ENCODE measurements at places on chromosomes 11 and 22.
A peak's percentile ranks its signal among the peaks of the same experiment; 100 is the strongest.

DNA sequence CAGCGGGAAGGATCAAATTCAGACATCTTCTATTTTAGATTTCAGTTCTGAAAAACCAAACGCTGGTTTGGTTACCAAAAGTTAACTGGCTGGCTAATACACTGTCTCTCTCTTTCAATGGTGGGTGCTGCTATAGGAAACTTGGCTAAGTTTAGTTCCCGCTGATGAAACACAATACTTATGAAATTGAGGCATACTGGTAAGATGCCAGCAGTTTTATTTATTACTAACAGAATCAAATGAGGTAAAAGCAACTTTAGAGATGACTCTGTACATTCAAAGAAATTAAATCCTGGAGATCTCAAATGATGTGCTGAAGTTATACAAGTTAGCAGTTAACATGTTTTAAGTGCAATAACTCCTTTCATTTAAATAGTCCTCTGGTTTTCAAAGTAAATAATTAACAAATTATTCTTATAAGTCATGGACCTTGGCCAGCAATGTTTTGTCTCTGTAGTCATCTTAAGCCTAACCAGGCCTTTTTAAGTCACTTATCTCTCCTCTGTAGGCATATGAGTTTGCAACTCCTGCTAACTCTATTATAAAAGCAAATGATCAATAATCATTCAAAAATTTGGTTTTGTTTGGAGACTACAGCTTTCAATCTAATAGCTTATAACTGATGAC lies 54.8 kb downstream of the PAK1 start:
- DNase-seq: no peak

- DNase-seq: no peak
These were observed 2.5 kb downstream of the TP53AIP1 start for GRCh38 chr11:128940156-128940555.

DNA sequence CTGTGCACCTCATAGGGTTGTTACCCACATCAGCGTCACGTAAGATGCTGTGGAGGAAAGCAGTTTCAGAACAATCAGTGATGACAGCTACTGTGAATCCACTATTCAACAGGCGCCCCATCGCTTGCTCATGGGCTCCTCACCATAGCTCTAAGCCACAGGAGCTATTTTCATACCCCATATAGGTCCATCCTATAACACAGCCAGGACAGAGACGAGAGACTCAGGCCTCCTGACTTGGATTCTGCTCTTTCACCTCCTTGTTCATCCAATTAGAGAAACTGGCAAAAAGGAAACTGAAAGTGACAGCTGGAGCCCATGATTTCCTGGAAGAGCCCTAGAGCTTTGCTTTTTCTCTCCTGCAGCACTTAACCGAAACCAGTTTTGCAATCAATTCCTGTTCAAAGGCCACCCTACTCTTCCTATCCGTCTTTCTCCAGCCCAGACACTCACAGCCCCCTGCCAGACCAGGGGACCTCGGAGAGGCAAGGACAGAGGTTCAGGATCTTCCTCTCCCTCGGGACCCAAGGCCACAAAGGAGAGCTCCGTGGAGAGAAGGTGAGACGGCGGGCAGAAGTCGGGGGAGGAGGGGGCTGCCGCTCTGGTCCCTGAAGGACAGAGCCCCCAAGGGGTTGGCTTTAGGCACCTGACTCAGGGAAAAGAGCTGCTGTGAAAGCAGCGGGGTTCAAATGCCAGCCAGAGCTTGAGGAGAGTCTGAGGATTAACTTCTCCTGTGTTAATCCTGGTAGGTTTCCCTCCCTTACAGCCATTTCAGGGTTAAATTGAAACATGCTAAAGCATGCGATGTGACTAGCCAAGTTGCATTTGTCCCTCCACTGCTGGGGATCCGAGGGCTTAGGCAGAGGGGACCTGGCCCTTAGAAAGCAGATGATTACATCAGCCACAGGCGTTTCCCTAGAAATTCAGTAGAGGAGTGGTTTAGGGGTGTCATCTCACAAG lies at the start of gene APOL6:
APOL6 (plus strand) TSS at position 381 of the 960 bp plus-strand sequence. CDS start 7,980 bp downstream, outside the sequence.
- DNase-seq: no peak

DNA sequence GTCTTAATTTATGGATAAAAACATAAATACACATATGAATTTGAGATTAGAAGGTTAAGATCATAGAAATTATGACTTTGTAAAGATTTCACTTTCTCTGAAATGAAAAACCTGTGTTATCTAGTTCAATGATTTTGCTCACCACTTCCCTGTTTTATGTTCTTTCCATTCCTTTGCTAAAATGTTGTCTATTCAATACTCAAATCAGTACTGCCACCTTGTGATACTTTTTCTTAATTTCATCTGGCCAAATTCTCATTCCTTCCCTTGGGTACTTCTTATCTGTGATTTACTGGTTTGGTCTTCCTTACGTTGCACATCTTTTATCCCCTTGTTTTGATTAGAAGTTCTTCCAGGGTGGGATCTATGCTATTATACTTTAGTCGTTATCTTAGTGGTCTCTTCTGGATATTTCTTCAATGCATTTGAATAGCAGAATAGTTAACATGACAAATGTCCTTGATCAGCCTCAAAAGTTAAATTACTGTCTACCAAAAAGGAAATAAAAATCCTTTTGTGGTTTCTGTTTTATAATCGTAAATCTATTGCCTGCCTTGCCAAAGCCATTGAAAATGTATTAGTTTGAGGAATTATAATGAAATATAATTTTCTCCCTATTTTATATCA lies 197.0 kb downstream of the PGR start:
- DNase-seq: no peak

DNA sequence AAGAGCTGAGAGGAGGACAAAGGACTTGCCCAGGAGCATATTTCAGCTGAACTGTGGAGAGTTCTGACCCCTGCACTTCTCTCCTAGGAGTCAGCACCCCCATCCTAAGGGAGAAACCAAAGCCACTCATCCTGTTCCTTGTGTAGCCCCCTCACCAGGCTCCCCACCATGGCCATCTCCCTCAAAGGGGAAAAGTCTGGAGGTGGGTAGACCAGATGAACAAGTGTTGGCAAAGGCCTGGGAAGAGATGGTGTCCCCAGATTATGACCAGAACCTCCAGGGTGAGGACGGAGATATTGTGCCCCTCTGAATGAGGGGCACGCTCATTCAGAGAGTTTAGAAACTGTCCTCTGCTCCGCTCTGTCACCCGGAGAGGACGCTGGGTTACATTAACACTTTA lies 880.0 kb downstream of the BRD1 start:
- peak; percentile 29 for DNase-seq

GRCh38 chr22:20567993-20568417 lies 60.6 kb downstream of the MED15 start:
- DNase-seq: peak; percentile 69

GRCh38 chr11:6219359-6219758 lies 14.0 kb downstream of the C11orf42 start:
- no peak for DNase-seq

DNA sequence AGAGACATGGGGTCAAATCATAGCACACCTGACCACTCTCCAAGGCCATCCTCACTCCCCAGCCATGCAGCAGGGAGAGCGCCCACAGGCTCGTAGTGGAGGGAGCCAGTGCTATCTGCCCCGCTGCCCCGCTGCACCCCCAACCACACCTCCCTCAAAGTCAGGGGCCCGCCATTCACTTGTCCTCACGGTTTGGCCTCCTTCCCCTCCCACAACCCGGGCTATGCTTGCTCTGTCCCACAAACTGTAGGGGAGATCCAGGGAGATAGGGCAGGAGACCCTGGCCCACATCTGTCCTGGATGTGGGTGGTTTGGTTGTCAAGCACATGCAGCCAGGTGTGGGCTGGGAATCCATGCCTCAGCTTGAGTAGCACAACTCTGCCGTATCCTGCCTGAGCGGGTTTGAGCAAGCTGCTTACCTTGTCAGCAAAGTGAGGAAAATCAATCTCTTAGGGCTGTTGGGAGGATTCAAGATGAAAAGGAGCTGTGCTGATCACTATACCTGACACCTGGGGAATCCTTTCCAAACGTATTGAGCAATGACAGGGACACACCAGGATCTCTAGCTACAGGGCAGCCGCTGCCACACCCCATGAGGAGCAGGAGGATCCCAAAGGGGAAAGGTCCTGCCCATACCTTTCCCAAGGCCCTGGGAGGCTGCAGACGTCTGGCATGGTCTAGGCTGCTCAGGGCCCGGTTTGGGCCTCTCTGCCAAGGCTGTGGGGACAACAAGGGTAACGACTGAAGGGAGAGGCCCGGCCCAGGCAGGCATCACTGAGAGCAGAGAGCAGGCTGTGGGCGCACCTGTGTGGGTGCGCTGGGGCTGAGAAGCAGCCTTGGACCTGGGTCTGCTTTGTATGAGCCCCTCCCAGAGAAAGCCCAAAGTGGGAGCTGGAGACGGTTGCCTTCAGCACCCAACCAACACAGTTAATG lies 23.3 kb downstream of the KCNJ5 start:
- DNase-seq: no peak

- no peak for DNase-seq
These were observed 36.4 kb downstream of the ZNF215 start for GRCh38 chr11:6962673-6963072.

DNA sequence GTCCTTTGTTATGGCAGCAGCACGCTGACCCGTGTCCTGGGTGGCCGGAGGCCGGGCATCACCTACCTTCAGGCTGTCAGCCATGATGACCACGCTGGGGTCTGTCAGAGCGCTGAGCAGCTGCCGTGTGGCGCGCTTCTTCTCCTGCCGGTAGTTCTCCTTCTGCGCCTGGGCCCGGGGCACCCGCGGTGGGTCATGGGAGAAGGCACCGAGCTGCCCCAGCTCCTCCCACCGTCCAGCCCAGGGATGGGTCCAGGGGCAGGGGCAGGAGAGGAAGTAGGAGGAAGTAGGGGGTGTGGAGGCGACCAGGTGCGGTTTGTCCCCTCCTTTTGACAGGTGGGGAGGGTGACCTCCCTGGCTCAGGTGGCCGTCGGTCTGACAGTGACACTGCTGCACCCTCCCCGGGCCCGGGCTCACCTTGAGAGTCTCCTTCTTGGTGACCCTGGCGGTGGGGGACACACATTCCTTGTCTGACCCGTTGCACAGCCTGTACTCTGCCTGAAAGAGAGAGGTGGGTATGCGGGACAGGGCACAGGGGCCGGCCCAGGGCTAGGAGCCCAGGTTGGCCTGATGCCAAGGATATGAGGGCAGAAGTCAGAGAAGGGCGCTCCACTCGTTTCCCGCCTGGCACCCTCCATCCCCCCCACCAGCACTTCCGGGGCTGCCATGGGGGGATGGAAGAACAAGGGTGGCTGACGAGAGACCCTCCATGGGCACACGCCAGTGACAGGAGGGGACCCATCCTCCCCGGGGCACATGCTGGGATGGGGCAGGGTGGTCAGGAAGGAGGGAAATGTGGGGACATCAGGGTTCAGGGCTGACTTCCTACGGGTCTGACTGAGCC lies 43.0 kb downstream of the OSBPL5 start:
- DNase-seq: peak; percentile 47

DNA sequence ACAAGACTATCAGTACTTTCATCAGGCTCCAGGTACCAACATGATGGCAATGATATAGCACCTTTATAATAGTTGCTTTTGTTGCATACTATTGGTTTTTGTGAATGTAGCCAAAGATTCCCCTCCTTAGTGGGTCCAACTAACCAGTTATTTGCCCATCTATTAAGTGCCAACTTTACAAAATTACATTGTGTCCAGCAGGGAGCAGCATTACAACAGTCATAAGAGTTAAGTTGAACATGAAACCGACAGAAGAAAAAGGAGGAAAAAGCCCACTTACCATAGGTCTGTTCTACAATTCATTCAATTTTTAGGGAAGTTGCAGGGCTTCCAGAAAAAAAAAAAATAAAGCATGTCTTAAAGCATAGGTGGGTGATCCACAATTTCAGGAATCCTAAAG lies 21.6 kb downstream of the IMMP1L start:
- no peak for DNase-seq

DNA sequence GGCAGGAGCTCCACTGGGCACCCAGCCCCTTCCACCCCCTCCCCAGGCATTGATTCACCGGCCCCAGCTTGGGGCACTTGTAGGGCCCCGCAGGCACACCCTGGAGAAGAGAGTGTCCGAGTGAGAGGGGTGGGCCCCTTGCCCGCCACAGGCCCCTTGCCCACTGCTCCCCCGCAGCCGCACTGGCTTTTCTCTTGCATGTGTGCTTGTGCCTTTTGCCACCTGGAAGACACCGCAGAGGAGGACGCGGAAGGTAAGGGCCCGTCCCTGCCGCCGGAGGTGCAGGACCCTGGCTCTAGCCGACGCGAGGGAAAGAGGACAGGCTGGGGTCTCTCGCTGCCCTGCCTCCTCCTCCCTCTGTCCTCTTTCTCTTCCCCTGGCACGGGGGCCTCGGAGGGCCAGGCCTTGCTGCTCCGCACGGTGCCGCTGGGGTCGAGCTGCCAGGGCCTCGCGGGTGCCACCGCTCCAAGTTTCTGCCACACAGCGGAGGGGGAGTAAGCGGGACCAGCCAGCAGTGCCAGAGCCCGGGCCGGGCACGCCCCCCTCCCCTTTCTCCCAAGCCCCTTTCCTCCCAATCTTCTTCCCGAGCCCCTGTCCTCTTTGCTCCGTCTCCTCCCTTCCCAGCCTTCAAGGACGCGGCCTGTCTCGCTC lies 9.5 kb downstream of the TNNT3 start:
- no peak for DNase-seq

- no peak for DNase-seq
These were observed 17.1 kb downstream of the TTC12 start for GRCh38 chr11:113331441-113331840.

GRCh38 chr11:120220747-120221037 lies 9.9 kb downstream of the OAF start:
- DNase-seq: no peak

DNA sequence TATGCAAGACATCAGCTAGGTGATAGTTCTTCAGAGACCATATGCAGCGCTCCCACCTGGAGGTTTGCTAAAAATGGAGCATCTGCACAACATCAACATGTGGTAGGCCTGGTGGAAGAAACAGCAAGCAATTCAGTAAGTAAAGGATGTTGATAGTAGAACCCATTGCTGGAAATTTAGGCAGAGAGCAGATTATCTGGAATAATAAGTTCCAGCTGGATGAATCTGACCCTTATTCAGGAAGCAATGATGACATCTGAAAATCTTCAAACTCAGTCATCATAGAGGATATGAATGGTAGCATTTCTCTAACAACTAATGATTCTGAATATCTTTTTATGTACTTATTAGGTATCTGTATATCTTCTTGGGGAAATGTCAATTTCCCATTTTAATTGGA lies 225.2 kb upstream of the ANO3 start:
- DNase-seq: no peak

GRCh38 chr11:6468712-6469495 lies 4.8 kb downstream of the TRIM3 start:
- DNase-seq: peak; percentile 96

DNA sequence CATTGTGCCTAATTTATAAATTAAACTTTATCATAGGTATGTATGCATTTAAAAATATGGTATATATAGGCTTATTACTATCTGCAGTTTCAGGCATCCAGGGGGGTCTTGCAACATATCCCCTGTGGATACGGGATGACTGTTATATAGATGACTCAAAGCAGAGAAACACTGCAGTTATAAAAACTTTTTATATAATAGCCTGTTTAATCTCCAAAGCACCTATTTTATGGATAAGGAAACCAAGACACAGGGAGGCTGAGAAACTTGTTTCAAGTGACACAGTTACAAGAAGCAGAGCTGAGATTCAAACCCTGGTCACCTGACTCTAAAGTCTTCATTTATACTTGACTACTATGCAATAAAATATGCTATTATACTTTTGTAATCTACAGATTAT lies 897.7 kb downstream of the KCNA4 start:
- no peak for DNase-seq

GRCh38 chr11:1335811-1336761 lies 26.7 kb upstream of the TOLLIP start:
- peak; percentile 71 for DNase-seq

GRCh38 chr11:28296426-28296825 lies 188.2 kb downstream of the METTL15 start:
- DNase-seq: no peak
